Vagina (tissue), 2 donors: ENCODE measurements at places on chromosomes 6 and 20.

DNA sequence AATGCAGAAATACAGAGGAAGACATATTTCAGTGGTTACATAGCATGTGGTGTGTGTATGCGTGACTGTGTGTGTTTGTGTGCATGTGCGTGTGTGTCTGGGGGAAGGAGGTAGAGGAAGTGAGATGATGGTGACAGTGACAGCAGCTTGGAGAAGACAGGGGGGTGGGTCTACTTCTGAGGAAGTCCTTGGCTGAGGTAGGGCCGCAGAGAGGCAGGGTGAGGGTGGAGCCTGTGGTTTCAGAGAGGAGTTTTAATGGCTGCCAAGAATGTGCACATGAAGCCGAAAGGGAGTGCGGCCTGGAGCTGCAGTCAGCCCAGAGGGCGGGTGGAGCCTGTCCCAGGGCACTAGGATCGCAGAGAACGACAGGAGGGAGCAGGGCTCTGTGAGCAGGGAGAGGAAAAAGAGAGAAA, 22.7 kb upstream of the RNF24 start:
- DNase-seq, result no peak

GRCh38 chr6:6746970-6747338, 158.4 kb downstream of the LY86 start:
- DNase-seq, result no peak

DNA sequence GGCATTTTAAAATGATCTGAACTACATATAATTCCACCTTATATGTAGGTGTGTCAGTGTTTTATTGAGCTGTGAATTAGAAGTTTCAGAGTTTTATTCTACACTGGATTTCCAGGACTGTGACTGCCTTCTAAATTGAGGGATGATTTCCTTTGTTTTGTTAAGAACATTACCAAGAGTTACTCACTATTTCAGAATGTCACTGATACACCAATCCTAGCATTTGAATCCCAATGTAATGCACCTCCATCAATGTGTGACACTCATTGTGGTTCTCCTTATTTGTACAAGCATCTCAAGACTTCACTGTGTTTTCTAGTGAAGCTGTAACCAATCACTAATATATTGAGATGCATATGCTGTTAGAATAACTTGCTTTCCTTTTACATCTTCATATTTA, 86.8 kb downstream of the PLCB1 start:
- DNase-seq, result no peak

GRCh38 chr6:63813566-63814120, 178.0 kb downstream of the PHF3 start:
- no peak for DNase-seq

GRCh38 chr6:149364557-149364956, 35.5 kb upstream of the SUMO4 start:
- no peak for DNase-seq

- no peak for DNase-seq
Observed at GRCh38 chr6:161238081-161238480, 35.8 kb downstream of the AGPAT4 start.

DNA sequence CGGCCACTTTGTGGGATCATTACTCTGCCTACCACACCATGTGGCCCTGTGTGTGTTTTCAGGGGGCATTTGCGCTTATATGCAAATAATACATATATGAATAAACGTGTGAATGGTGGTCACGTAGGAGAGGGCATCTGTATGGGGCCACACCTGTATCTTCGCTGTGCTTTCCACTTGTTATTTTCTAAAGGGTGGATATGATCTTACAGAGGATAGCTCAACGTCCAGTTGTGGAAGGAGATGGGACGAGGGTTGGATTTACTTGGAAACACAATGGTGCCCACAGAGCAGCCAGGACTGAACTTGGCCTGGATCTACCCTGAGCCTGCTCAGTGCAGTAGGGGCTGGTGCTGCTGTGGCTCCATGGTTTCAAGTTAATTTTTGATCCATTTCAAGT, 93.3 kb downstream of the YTHDF1 start:
- no peak for DNase-seq

DNA sequence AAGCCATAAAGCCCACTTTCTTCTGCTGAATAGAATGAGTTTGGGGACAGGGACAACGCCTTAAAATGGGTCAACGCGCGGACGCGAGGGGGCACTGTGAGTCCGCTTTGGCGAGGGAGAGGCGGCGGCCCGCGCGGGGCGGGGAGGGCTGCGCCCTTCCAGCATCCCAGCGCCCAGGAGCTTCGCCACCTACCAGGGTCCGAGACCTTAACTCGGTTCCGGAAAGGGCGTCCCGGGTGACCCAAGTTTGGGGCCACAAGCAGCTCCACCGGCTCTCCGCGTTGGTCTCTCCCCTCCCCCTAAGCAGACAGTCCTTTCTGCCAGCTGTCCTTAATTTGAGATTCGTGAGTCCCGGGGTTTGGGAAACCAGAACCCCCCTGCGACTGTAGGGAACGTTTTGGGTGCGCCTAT, 1.8 kb upstream of the SAMD5 start:
- no peak for DNase-seq

GRCh38 chr6:43990275-43990626, 137.0 kb downstream of the MRPL14 start:
- no peak for DNase-seq

DNA sequence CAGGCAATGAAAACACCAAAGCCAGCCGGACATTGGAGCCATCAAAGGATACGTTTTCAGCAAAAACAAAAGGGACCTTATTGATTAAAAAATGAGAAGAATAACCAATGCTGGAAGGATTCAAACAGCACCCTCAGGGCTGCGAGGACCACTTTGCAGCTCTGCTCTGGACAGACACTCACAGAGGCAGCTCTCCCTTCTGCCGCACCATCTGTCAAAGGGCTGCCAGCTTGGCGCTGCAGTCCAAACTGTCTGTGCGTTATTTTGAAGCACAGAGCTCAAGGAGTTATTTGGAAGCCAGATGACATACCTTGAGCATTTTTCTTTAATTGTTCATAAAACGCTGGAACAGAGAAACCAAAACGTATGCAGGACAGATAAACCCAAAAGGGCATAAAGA, 85.2 kb downstream of the KIF16B start:
- no peak for DNase-seq

- DNase-seq, result no peak
Observed at GRCh38 chr20:53190225-53190624, 218.1 kb downstream of the TSHZ2 start.

GRCh38 chr6:167054987-167055386, 55.8 kb downstream of the CEP43 start:
- DNase-seq, result no peak

DNA sequence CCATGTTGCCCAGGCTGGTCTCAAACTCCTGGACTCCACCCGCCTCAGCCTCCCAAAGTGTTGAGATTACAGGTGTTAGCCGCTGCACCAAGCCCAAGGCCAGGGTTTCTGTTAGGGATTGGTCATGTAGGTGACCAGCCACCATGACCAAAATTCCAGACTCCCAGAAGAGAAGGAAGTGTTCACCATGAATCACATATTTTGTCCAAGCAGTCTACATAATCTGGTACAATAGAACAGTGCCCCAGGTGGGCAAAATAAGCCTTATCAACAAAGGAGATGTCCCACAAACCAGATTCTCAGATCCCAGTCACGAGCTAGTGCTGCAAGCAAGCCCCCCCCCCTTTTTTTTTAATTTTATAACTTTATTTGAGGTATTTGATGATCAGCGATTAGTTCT, 20.0 kb downstream of the ZNF341 start:
- no peak for DNase-seq

DNA sequence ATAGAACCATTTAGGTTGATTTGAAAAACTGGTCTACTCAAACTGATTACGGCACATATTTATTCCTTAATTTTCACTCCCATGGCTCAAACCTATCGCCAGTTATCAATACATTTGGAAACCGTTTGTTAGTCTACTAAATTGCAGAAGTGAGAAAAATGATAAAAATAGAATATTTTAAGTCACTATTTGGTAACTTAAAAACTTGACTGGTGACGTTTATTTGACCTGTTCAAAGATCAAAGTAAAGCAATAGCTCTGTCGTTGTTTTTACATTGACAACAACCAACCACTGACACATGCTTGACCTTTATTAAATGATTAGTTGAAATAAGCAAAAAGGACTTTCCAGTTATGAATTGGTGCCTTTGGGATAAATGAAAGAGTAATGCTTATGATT, 402.9 kb upstream of the MAP3K7 start:
- DNase-seq, result no peak

DNA sequence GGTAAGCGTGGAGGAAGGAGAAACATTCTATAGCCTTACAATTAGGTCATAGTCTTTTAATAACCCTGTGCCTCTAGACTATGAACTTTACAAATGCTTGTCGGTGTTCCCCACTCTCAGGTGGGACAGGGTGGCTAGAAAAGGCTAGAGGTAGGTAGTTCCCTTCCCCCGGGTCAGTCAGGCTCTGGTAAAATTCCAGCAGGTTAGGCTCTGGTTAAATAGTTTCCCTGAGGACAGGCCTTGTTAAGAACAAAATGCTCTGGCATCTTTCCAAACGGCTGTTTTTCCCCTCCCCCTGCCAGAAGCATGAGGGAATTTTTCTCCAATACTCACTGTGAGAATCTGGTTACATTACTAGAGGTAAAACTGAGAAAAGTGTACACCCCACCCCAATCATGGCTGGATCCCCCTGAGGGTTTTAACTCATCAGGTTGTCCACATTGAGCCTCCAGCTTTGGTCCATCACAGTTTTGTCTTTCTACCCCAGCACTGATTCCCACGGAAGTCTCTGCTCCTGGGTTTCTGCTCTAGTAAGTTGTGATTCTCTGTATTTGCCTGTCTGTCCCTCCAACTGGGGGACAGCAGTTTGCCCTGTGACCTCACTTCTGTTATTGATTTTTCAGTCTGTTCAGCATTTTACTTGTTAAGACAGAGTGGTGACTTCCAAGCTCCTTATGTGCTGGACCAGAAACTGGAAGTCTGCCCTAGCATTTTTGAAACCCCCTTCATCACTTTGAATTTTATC, 84.7 kb upstream of the ADGRF1 start:
- no peak for DNase-seq

DNA sequence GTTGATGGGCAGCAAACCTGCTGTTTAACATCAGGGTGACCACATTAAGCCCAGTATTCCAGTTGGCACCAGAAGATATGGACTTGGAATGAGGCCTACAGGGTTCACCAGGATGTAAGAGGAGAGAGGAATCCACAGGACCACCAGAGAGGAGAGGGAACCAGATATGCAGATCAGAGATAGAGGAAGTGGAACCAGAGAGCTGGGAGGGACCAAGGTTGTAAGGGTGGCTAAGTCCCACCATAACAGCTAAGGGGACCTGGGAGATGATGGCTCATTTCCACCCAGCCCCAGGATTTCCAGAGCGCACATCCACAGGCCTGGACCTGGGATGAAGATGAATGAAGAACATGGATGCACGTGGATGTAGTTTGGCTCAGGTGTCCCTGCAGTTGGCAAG, 11.1 kb downstream of the BTN2A1 start:
- no peak for DNase-seq

GRCh38 chr6:69584913-69585729, 211.7 kb downstream of the LMBRD1 start:
- DNase-seq, result no peak

GRCh38 chr20:42639140-42639539, 550.6 kb downstream of the PTPRT start:
- DNase-seq, result no peak

DNA sequence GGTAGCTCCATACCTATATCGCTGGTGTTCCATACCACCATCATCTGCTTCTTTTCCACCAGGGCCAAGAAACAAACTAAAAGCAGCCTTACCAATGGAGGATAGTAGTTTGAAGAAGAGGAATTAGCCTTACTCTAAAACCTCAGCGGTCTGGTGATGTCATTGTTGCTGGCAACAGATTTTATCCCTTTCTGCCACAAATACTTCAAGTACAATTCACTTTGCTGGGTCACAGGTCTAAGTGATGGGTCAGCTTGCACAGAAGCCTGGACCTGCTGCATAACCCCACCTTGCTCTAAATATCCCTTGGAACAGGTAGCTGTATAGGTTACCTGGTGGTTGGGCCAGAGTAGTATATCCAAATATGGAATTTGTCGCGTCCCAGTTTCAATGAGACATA, 53.2 kb upstream of the THEMIS start:
- DNase-seq, result no peak

GRCh38 chr6:26071135-26071534, 16.1 kb upstream of the HFE start:
- no peak for DNase-seq

DNA sequence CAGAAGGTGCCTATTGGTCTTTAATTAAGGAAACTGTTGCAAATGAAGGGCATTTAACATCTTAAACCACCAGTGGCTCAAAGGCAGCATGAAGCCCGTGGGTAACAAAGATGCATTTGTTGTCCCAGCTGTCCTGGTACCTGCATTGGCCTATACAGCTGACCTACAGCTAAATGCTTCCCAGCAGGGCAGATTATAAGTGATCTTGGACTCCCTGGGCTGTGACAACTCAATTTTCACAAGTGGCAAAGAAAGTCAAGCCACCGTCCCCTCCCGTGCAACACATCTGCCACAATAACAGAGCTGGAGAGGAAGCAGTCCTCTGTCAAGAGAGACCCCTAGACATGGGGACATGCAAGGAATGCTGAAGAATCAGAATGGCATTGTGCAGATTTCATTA, 31.5 kb upstream of the EDN3 start:
- DNase-seq, result no peak

DNA sequence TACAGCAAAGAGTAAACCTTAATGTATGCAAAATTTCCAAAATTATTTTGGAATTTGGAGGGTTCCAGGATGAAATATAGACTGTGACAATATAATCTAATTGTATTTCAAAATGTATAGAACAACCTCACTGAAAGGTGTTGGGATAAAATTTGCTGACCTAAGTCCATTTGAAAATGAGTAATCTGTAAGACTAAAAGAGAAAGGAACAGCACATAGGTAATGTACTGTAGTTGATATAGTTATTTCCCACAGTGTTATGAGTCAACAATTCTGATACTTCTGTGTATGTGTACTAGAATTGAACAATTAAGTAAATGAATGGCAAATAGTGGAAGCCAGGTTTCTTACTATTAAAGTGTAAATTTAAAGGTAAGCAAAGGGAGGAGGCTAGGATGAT, 23.8 kb upstream of the ELOVL4 start:
- no peak for DNase-seq

DNA sequence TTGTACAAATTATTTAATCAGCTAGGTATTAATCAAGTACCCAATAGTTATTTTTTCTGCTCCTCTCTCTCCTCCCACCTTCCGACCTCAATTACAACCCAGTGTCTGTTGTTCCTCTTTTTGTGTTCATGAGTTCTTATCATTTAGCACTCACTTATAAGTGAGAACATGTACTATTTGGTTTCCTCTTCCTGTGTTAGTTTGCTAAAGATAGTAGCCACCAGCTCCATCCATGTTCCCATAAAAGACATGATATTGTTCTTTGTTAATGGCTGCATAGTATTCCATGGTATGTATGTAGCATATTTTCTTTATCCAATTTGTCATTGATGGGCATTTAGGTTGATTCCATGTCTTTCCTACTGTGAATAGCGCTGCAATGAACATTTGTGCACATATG, 652.8 kb upstream of the CITED2 start:
- no peak for DNase-seq

GRCh38 chr20:2206957-2207769, 88.6 kb upstream of the TGM3 start:
- DNase-seq, result no peak
